ENCODE measurements at places on chromosomes 5 and 9.

DNA sequence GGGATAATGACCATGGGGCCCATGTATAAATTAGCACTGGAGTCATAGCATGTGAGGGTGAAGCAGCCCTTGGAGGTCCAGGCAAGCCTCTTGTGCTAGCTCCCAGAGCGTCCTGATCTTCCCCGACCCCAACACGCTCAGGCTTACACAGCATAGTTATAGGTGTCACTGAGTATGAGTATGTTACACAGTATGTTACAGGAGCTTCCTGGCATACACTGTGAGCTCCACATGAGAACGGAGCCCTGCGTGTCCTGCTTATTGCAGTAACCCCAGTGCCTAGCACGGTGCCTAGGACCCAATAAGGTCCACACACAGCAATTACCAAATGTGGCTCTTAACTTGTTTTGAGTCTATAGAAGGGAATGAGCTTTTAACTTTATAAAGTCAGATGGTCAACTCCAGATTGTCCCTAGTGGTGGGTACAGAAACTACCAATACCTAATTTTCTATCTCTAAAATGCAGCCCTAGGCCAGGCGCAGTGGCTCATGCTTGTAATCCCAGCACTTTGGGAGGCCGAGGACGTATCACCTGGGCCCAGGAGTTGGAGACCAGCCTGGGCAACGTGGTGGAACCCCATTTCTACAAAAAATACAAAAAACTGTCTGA lies 64.1 kb downstream of the PLAC8L1 start:
- DNase-seq, result no peak

- DNase-seq, result no peak
Observed at GRCh38 chr5:91379246-91379913, 3.7 kb downstream of the ARRDC3 start.

- DNase-seq, result no peak
Observed at GRCh38 chr5:127549551-127549950, 32.1 kb downstream of the PRRC1 start.

- peak; percentile 66 for DNase-seq
Observed at GRCh38 chr9:136644593-136645351, 17.9 kb upstream of the EGFL7 start.

DNA sequence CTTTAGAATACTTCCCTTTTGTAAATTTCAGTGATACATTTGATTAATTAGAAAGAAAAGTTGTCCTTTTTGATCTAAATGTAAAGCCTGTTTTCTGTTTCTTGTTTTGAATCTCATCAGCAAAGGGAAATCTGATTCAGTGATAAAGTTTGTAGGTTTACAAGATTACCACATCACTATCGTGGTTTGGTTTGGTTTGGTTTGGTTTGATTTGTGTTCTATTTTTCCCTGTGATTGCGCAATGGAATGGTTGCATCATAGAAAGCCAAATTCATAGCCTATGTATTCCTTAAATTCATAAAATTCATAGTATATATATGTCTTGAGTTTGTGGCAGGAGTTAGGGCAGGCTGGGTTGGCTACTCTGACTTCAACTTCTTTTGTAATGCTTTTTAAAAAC lies 15.2 kb downstream of the SRFBP1 start:
- DNase-seq, result no peak

GRCh38 chr5:165559645-165560044 lies 2054.2 kb downstream of the MAT2B start:
- DNase-seq, result no peak

DNA sequence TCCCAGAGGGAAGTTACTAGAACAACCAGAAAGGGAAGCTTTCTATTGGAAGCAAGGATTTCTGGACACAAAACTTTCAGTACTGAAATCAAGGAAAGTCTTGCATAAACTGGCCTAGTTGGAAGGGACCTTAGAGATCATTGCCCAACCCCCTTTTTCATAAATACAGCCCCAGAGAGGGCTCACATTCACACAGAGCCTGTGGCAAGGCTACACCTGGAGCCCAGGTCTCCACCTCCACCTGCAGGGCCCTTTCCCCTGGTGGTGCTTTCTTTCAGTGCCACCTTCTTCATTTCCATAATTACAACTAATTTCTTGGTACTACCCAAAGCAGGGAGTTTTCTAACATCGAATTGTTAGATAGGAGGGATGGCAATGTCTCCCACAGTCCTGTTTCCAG lies 85.7 kb downstream of the ADRB2 start:
- DNase-seq, result no peak

DNA sequence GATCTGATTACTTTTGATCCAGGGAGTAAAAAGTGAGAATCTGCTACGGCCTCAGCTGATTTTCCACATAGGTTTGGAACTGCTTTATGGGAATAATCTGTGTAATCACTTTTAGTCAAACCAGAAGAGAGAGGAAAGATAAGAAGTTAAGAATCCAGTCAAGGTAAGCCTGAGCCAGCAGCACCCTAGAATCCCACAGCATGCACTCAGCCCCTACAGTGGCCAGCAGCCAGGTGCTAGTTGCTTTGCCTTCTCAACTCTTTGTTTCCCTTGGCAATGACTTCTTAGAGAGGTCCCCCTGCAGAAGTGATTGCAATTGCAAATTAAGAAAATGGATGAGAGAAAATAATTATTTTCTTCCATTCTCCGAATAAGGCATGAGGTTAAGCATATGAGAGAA lies 59.7 kb upstream of the TMED7 start:
- no peak for DNase-seq

DNA sequence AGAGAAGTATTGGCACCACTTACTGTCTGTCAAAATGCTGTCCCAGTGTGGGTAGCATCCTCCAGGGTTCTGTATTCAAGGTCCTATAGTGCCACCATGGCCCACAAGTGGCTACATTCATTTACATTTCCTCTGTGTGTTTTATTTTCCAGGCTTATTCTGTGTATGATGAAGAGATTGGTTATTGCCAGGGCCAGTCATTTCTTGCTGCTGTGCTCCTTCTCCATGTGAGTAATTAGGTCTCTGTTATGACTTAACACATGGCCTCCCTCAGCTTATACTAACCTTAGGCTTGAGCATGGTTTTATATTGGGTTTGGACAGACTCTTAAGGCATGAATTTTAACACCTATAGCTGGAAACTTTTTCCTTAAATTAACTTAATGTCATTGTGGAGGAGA lies 36.7 kb downstream of the GPR21 start:
- no peak for DNase-seq

DNA sequence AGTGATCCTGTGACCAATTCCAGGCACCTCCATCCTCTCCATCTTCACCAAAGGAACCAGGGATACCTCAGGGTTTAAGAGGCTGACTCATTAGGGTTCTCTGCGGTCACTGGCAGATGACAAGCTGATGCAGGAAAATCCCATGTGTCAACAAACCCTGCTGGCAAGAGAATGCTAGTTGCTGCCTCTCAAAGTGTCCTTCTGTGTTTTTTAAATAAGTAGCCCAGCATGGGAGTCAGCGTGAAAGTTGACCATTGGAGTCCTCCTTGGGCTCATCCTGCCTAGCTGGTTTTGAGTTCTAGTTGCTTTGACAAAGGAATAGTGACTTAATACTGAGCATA lies 200.2 kb downstream of the SLIT3 start:
- no peak for DNase-seq

DNA sequence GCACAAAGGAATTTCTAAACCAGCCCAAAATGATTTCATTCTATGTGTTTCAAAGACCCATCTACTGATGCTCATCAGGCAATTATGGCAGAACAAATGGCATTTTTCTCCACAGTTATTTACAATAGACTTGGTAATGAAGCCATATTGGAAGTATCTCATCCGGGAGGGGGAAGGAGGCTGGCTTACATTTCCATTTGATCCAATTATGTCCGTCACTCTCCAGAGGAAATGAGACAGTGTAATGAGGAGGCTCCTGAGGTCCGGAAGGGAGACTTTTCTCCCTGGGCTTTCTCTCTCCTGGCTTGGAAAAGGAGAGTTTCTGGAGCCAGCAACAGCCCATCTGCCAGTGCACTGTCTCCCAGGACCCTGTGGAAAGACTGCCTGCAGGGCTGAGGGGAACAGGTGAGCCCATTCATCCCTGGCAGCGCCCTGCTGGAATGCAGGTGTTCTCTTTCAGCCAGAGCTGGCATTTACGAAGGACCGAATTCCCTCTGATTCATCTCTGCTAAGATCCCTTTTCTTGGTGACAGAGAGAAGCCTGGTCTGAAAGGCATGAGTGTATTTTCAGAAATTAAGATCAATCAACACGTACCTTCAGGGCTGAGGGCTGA lies 54.9 kb upstream of the SAP30L start:
- no peak for DNase-seq

DNA sequence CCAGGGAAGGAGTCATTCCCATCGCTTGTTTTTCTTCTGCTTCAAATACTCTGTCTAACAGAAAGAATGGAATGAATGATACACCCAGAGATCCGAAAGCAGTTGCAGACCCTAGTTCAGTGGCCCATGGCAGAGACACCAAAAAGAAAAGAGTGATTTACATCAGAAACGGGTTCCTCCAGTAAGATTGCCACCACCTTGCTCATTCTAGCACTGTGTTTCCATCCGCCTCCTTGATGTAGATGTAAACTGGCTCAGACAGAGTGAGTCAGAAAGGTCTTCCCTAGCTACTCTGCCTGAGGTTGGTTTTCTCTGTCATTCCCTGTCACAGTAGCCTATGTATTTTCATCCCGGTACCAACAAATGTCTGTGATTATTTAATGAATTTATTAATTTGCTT lies 15.9 kb upstream of the CLINT1 start:
- no peak for DNase-seq

- DNase-seq, result no peak
Observed at GRCh38 chr9:87614397-87614796, 111.5 kb upstream of the CTSL start.

- DNase-seq, result no peak
Observed at GRCh38 chr9:93263334-93264229, 79.6 kb downstream of the WNK2 start.

DNA sequence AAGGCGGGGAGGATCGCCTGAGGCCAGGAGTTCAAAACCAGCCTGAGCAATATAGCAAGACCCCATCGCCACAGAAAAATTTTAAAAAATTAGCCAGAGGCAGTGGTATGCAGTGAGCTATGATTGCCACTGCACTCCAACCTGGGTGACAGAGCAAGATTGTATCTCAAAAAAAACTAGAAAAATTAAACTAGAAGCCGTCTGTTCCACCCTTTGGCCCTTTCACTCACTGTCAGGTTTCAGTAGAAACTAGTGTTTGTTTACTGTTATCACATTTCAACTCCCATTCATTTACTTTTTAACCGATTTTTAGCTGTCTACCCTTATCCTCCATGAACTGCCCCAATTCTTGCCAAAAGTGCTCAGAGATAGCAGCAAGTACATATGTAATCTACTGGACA lies 8.3 kb downstream of the UGCG start:
- no peak for DNase-seq

GRCh38 chr9:94761481-94761880 lies 35.0 kb downstream of the AOPEP start:
- no peak for DNase-seq

- no peak for DNase-seq
Observed at GRCh38 chr5:56698463-56699381, 116.6 kb upstream of the MAP3K1 start.

DNA sequence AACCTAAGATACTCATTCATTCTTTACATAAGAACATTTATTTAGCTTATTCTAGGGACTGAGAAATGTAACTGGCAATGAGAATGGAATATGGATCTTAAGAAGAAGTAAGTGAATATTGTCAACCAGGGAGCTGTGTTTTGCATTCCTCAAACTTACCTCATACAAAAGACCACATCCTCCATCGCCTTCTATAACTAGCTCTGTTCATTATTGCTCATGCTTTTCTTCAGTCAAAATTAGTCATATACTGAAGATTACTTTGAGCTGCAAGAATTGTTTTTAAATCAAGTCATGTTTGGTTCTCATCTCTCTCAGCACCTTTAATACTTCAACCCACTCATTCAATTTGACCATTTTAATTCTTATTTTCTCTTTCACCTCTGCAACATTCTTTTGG lies 140.3 kb upstream of the RASA1 start:
- no peak for DNase-seq

DNA sequence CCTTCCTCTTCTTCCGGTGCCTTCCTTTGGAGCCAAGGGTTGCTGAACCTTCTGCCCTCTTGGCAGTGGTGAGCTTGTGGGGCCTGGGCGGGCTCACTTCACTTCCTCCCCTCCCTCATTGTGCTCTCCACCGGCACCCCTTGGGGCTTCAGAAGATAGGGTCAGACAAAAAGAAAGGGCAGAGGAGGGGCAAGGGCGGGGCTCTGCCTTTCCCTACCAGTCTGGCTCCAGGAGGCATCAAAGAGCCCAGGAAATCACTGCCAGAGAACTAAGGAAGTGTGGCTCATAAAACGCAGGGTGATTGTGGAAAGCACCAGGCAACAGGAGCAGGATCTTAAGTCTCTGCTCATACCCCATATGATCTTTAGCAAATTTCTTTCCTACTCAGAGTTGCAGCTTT lies 34.8 kb downstream of the ACOT12 start:
- DNase-seq, result no peak

- DNase-seq, result no peak
Observed at GRCh38 chr5:28208356-28208755, 1170.0 kb upstream of the CDH9 start.

GRCh38 chr5:134976841-134977240 lies 9.1 kb downstream of the CATSPER3 start:
- no peak for DNase-seq

GRCh38 chr9:129211686-129212085 lies 33.6 kb upstream of the IER5L start:
- no peak for DNase-seq

DNA sequence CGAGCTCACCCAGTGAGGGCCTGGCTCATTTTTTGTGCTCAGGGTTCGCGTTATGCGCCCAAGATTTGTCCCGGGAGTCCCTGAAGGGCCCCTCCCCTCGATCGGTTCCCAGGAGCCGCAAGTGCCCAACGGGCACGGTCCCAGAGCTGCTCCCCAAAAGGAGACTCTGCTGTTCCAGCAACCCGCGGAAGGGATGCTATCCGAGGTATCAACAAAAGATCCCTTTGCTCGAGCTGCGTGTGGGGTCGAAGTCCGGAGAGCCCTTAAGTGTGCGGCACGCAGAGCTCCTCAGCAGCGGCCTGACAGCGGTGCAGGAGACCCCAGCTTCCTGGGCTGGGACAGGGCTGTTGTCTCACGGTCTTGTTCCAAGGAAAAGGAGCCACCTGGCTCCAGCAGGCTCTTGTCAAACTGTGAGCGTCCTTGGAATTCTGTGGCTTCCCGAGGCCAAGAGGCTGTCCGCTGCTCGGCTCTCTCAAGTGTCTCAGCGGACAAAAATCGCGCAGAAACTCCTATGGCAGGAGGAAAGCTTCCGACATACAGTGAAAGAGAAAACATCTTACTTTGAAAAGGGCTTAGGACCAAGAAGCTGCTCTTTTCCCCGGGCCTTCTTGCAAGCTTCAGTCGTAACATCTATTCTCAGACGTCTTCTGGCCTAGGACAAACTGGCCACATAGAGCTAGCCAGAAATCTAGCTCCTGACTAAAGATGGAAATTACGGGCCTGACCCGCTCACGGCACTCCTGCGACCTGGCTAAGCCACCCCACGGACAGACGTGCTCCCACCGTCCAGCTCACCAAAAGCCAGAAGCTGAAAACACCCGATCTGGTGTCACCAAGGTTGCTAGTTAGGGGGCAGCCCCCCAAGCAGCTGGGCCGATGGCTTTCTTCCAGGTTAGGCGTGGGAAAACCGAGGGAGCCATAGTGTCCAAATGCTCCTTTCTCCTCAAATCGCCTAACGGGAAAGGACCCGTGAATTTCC lies 2.6 kb upstream of the FOXB2 start:
- DNase-seq, result no peak

Data from stimulated activated CD4-positive, alpha-beta T cell treated with anti-CD3 and anti-CD28 coated beads, Interleukin-1b, Interleukin-23, amount 100 ng/mL, for 24 hours (primary cell).